ENCODE measurements at places on chromosomes 16 and 17.
A peak's percentile ranks its signal among the peaks of the same experiment; 100 is the strongest.

DNA sequence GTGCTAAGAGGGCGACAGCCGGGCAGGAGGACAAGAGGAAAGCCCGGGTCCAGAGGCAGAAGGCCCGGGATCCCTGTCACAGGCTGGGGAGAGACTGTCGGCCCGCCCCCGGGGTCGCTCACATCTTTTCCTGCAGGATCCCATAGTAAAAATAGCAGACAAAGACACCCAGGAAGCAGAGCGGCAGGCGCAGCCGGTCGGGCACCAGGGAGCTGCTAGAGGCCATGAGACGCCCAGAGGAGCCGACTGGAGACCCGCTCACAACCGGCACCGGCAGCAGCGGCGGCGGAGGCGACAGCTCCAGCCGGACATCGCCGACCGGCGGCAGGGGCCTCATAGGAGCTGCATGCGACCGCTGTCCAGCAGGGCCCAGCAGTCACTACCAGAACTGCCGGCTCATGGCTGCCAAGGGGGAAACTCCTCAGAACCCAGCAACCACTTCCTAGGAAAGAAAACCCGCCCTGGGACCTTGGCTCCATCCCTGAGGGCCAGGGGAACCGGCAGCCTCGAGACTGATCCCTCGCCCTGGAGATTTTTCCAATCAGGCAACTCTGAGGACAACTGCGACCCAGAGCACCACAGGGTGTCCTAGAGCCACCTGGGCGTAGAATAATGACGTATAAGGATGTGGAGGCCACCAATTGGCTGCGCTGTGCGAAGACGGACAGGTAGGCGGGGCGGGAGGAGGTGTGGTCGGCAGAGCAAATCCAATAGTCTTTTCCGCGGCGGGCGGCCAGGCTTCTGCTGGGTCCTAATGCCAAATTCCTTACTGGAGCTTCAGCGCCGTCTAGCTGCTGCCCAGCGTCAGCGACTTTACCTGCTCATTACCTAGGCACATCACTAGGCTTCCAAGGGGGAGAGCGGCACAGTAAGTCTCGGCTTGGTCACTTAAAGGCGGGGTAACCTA, at the start of gene SLC35B1:
Gene SLC35B1 (minus strand): TSS at position 357 of the 907 bp plus-strand sequence. CDS start 131 bp downstream, at position 226.
- DNase-seq: peak; percentile 97

- no peak for DNase-seq
Observed at GRCh38 chr16:53209429-53209828, 154.6 kb downstream of the CHD9 start.

DNA sequence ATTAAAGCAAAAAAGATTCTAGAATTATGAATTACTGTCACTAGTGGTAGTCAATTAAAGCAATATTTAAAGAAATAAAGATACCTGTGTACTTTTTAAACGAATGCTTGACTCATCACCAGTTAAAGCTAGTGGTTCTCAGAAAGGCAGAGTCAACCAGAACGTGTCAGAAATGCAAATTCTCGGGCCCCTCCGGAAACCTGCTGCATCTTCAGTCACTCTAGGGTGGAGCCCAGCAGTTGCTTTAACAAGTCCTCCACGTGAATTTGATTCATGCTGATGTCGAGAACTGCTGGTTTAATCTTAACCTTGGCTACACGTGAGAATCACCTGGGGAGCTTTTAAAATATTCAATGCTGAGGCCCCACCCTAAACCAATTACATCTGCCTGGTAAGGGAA, 169.8 kb upstream of the SDK2 start:
- no peak for DNase-seq

- DNase-seq: no peak
Observed at GRCh38 chr17:49901460-49902331, 53.8 kb upstream of the TAC4 start.

DNA sequence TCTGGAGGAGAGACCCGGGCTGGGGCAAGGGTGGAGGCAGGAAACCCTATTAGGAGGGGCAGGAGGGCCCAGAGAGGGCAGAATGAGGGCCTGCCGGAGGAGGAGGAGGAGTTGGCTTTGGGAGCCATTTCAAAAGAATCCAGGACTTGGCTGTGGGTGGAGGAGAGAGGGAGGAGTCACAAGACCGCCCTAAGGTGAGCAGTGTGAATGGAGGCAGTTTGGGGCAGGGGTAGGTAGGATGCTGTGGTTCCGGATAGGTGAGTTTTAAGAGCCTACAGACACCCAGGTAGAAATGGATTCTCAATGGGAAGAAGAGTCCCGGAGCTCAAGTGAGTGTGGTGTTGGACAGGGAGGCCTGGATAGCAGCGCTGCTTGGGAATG, 80.3 kb downstream of the ARHGAP23 start:
- DNase-seq: no peak

GRCh38 chr17:74859459-74860228, at the start of gene GRIN2C:
TSS of gene GRIN2C (minus strand) at chr17:74859885. CDS start at chr17:74855092, 4,793 bp downstream.
- peak; percentile 41 for DNase-seq
